Prostate gland (tissue), 2 donors: ENCODE measurements at places on chromosomes 16 and 17.

- no peak for DNase-seq
Observed at GRCh38 chr16:88747588-88748301, 37.3 kb downstream of the PIEZO1 start.

DNA sequence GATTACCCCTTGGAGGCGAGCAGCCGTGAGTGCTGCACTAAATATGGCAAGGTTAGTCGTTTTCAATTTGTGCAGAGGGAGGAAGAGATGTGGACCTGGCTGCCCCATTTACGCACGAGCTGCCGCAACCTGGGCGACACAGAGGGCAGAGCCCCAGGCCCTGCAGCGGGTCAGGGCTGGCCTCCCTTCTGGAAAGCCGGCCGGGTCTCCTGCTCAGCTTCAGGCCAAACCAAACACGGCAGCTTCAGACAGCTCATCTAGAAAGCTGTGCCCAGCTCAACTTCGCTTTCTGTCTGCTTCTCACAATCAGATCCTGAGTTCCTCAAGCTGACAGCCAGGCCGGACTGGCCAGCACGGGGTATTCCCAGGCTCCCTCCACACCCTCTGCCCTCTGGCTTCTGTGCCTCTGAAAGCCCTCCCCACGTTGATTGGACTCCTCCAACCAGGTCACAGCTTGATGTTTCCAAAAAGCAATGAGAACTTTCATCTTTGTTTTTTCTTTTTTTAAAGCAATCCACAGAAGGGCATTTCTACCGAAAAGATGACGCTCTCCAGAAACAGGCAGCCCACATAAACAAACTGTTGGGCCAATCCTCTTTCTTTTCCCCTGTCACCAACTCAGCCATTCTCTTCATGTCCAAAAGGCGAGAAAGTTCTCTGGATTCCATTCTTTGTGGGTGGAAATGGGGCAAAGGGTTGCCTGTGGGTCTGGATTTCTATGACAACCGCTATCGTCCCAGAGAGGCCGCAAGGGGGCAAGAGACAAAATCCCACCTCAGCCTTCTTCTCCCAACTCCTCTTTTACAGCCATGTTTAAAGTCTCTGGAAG is 189.0 kb downstream of the ZFHX3 start:
- DNase-seq, result no peak

GRCh38 chr17:78144147-78144719 is 2.0 kb upstream of the C17orf99 start:
- no peak for DNase-seq

DNA sequence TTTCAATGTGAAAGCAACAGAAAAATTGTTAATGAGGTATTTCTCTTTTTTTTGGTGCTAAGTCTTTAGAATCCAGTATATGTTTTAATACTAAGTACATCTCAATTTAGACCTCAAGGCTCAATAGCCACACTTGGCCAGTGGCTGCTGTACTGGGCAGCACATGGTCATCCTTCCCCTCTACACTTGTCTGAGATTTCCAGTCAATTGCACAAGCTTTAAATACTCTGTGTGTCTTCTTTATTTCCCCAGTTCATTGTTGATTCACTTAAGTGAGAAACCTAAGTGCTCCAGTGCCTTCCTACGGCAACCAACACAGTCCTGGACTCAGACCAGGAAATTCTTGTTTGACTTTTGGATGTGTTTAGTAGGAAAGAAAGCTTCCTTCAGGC is 62.2 kb downstream of the TNRC6C start:
- DNase-seq, result no peak

- DNase-seq, result no peak
Observed at GRCh38 chr17:59401725-59402124, 70.3 kb downstream of the YPEL2 start.

DNA sequence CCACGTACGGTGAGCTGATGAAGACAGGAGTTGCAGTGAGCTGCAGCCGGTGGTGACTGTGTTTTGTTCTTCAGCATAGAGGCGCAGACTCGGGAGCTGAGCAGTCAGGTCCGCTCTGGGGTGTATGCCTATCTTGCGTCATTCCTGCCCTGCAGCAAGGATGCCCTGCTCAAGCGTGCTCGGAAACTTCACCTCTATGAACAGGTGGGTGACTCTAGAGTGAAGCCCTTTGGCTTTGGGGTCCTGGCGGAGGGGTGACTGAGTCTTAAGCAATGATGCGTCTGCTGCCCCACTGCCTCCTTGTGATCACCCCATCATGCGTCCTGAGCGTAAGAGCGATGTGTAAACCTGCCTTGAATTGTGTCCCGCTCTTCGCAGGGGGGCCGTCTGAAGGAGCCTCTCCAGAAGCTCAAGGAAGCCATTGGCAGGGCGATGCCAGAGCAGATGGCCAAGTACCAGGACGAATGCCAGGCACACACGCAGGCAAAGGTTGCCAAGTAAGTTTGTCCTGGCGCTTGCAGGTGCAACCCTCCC is 22.9 kb downstream of the UBN1 start:
- DNase-seq, result peak; percentile 64

DNA sequence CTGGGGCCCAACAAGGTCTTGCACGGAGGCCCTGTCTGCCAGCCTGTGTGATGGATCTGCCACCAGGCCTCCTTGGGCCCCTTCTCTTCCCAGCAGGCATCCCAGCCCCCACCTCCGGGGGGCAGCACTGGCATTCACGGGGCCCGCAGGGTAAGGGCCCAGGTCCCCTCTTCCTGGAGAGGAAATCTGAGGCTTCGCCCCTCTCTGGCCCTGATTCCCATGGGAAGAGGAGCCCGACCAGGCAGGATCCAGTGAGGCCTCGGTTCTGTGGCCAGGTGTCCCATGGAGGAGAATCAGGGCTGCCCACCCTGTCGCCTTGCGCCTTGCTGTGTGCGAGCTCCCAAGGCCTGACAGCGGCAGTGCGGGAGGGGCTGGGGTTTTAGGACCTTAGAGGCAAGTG is 48.4 kb downstream of the PDPK1 start:
- no peak for DNase-seq

GRCh38 chr17:29837531-29837930 is 92.5 kb downstream of the SSH2 start:
- no peak for DNase-seq

- DNase-seq, result no peak
Observed at GRCh38 chr17:29069526-29070041, 26.6 kb downstream of the PIPOX start.

DNA sequence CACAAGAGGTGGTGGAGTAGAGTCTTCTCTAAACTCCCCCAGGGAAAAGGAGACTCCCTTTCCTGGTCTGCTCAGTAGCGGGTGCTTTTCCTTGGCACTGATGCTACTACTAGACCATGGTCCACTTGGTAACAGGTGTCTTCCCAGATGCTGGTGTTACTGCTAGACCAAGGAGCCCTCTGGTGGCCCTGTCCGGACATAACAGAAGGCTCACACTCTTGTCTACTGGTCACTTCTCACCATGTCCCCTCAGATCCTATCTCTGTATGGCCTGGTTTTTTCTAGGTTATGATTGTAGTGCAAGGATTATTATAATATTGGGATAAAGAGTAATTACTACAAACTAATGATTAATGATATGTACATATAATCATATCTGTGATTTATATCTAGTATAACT is 49.7 kb upstream of the ARL4D start:
- no peak for DNase-seq

- no peak for DNase-seq
Observed at GRCh38 chr17:73103641-73104335, 11.3 kb upstream of the SLC39A11 start.

DNA sequence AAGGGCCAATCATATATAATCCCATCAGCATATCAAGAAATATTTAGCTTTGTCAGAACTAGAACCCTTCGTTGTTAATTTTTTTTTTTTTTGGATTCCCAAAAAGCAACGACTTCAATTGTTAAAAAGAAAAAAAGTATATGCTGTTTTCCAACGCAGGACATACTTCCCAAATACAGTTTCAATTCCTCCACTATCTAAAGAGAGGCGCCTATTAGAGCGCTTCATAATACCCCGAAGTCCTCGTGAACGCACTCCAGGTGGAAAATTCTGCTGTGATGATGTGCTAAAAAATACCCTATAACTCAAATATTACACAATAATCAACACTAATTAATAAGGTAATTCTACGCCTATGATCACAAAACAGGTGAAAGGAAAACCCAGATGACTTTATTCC is 20.8 kb downstream of the GNA13 start:
- no peak for DNase-seq

- no peak for DNase-seq
Observed at GRCh38 chr16:61871837-61872777, 164.1 kb downstream of the CDH8 start.

- no peak for DNase-seq
Observed at GRCh38 chr16:23051587-23051986, 97.7 kb downstream of the USP31 start.

DNA sequence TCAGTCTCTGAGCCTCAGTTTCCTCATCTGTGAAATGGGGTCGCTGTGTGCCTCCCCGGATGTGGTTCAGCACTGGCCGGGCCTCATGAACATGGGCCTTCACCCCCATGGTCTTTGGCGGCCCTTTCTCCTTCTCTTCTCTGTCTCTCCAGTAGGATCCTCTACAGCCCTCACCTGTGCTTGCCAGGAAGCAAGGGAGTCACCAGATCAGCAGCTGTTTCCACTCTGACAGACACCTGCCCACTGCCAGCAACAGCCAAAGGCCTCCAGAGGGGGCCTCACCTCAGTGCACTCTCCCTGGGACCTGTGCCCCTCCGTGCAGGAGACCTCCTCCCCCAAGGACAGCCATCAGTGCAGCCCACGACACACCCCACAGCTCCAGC is 89.4 kb downstream of the C16orf78 start:
- no peak for DNase-seq

GRCh38 chr17:8922451-8922850 is 43.1 kb downstream of the PIK3R5 start:
- DNase-seq, result no peak

- DNase-seq, result no peak
Observed at GRCh38 chr17:7132511-7133094, 18.0 kb upstream of the ASGR2 start.

DNA sequence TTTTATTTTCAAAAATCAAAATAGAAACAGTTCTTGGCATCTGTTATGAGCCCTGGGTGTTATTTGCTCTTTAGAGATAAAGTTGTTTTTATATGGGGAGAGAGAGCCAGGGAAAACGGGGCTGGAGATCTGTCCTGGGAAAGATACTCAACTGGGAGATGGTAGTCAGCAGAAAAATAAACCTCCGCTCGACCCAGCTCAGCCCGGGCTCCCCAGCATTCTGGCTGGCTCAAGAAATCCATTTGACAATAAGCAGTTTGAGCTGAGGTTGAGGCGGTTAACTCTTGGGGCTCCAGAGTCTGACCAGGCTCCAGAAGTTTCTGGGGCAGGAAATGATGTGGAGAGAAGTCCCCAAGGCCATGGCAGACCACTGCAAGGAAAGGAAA is 151.9 kb downstream of the IRX5 start:
- DNase-seq, result no peak

DNA sequence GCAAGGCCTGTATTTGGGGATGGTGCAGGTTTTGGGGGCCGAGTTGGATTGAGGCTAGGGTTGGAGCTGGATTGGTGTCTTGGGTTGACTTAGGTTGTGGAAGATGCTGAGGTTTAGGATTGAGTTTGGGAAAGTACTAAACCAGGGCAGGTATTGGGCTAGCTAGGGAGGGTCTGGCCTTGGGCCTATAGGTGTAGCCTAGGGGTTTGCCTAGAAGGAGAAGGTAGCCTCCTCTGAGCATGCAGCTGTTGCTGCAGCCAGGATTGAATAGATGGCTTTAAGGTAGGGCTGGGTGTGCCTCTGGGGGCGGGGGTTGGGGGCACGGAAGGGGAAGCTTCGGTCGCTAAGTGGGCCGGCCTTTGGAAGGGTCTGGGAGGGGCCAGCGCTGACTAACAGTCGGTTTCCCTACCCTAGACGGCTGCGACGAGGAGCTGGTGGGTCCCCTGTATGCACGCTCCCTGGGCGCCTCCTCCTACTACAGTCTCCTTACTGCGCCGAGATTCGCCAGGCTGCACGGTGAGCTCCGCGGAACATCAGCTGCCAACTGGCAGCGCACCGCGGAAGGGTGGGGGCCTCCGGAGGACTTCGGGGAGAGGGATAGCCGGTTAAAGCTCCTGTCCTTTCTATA is 1.2 kb downstream of the CNTNAP1 start:
- DNase-seq, result peak; percentile 50

GRCh38 chr16:66212428-66212827 is 154.1 kb upstream of the CDH5 start:
- no peak for DNase-seq

- no peak for DNase-seq
Observed at GRCh38 chr16:67975321-67976105, 4.8 kb downstream of the DPEP3 start.

DNA sequence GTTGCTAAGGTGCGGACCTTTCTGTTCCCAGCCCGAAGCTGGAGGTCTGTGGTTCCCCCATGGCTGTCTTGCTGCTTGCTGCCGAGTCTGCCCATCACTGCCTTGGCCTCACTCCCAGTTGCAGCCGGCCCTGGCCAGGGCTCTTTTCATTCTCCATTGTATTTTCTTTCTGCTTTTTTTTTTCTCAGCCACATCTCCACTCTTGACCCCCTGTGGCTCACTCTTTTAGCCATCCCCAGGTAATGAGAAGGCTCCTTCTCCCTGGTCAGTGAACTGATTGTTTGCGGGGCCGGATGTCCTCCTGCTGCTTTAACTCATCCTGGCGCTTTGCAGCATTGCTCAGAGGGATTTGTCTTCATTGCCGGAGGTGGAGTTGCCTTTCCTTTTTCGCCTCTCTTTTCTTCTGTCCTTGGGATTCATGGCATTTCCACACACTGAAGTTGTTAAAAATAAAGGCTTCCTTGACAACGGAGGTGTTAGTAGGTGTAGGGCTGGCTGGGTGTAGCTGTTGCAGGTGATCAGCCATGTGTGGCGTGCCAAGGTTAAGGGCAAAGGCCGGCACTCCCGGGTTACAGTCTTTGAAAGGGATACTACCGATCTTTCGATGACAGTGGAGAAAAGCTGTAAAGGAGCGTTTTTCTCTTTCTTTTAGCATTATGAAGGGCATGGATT is 34.1 kb downstream of the MAP2K6 start:
- DNase-seq, result no peak

GRCh38 chr17:8488491-8488890 is 52.8 kb downstream of the NDEL1 start:
- DNase-seq, result no peak

DNA sequence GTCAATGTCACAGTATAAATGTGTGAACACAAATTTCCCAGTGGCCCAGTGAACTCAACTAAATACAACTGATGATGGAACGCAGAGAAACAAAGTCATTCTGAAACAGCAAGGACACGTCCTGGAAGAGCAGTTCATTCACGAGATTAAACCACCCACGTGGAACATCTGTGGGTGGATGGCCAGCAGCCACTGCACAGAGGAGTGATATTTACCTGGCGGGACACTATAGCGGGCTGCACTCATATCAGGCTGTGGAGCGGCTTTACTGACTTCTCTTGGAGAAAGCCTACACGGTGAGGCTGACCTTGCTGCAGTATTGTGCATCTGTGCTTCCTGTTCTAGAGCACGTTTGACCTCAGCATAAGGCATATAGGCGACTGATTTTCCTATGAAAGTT is 87.3 kb downstream of the TTC19 start:
- DNase-seq, result no peak

GRCh38 chr17:9977180-9977575 is 72.1 kb upstream of the RCVRN start:
- no peak for DNase-seq
